Fibroblast of the aortic adventitia (primary cell): ENCODE measurements at places on chromosomes 6 and 20.

- DNase-seq, result no peak
Observed at GRCh38 chr6:14664621-14665315, 547.2 kb downstream of the CD83 start.

DNA sequence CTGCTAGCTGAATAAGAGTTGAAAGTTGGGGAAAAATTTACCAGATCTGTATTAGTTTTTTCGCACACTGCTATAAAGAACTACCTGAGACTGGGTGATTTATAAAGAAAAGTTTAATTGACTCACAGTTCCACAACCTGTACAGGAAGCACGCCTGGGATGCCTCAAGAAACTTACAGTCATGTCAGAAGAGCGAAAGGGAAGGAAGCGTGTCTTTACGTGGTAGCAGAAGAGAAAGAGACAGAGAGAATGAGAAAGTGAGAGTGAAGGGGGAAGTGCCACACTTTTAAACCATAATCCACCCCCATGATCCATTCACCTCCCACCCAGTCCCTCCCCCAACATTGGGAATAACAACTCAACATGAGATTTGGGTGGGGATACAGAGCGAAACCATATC, 79.6 kb downstream of the KHDC1L start:
- DNase-seq, result no peak

DNA sequence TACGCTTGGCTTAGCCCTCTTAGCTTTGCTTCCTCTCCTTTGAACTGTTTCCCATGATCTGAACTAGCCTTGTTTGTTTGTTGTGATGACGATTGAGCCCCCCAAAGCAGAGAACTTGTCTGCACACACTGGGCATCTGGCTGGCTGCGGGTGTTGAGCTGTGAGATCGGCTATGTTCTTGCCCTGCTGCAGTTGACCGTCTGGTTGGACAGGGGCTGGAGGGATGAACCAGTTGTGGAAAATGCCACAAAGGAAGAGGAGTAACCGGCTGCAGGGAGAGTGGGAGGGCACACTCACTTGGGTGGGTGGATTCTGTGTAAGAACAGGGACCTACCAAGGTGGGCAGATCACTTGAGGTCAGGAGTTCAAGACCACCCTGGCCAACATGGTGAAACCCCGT, 12.4 kb upstream of the RSPO4 start:
- DNase-seq, result no peak

- no peak for DNase-seq
Observed at GRCh38 chr6:124535299-124535698, 426.9 kb upstream of the RNF217 start.

- no peak for DNase-seq
Observed at GRCh38 chr20:55342822-55343221, 662.5 kb downstream of the CBLN4 start.

GRCh38 chr20:20573797-20574196, 138.6 kb downstream of the RALGAPA2 start:
- DNase-seq, result no peak

GRCh38 chr6:123676793-123677192, 40.0 kb upstream of the TRDN start:
- DNase-seq, result no peak
